ENCODE measurements at places on chromosomes 2 and 18.

- no peak for DNase-seq
- H3K4me3 ChIP-seq: no peak overlapping the region
- H3K4me1 ChIP-seq: no peaks in the 10 kb centered on the region
- no peak overlapping the region for H3K27ac ChIP-seq
Measured at GRCh38 chr18:35694808-35695207, 113.3 kb downstream of the GALNT1 start.

DNA sequence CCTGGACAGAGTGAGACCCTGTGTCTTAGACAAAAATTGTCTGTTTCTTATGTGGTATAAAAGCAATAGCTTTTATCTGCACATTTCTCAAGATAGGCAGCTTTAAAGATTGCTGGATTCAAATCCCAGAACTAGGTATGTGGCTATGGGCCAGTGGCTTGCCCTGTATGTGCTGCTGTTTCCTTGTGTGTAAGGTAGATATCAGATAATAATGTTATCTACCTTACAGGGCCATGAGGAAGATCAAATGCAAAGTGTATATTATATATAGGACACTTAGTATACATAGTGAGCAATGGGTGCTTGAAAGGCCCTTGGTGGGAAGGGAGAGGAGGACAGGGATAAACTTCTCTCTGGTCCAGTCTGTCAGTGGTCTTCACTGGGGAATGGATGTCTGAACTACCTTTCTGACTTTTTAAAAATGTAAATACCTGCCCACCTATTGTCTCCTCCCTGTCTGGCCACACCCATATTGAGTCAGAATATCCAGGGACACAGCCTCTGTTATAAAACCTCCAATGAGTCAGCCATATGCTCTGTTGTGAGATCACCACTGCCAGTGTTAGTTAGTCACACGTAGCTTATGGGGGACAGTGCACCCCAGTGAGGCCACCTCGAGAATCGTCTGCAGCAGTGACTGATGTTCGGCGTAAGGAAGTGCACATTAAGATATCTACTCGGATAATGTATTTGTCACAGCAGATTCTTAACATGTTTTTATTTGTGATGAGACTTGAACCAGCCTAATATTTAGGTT, 383.4 kb downstream of the PTPRM start:
- DNase-seq: no peak
- H3K36me3 ChIP-seq: no peaks in the 10 kb centered on the region
- H3K4me3 ChIP-seq: no peak overlapping the region
- H3K27me3 ChIP-seq: no peaks in the 10 kb centered on the region

GRCh38 chr2:49306925-49307324, 152.6 kb upstream of the FSHR start:
- no peak overlapping the region for H3K4me3 ChIP-seq
- H3K4me1 ChIP-seq: no peaks in the 10 kb centered on the region
- no peaks in the 10 kb centered on the region for H3K36me3 ChIP-seq
- no peaks in the 10 kb centered on the region for H3K27me3 ChIP-seq
- H3K27ac ChIP-seq: no peak overlapping the region

DNA sequence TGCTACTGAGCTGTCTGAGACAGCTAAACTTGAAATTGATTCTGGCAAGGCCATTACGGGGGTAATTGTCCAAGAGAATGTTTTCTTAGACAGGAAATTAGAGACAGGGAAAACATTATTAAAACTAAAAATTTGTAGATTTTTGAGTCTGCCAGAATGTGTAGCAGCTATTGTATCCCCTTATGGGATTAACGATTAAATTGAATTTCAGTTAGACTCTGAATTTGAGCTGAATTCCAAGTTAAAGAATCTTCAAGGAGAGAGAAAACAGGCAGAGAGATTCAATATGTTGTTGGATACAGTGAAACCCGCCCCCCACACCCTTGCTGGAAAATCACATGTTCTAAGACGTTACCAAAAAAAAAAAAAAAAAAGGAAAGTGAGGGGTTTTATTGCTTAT, 32.7 kb upstream of the CCDC68 start:
- peaks cover 4% of the 10 kb centered on the region for H3K27me3 ChIP-seq
- H3K27ac ChIP-seq: no peak overlapping the region
- DNase-seq: no peak
- H3K4me3 ChIP-seq: no peak overlapping the region

DNA sequence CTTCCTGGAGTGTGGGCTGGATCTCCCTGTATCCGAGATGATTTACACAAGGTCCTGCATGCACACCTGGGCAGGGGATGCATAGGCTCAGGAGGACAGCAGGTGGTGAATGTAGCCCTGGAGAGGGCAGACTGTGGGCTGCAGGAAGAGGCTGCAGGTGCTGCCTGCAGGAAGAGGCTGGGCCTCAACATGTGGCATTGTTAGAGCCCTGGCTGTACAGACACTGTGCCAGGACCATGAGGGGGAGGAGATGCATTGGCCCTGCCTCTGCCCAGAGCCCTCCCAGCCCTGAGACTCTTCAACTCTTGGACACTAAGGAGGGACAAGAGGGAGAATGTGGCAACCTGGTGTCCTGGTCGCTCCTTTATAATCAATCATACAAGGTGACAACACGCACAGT, 392.8 kb downstream of the TNS1 start:
- H3K4me3 ChIP-seq: no peak overlapping the region
- H3K4me1 ChIP-seq: peaks cover 15% of the 10 kb centered on the region
- H3K27ac ChIP-seq: no peak overlapping the region
- H3K27me3 ChIP-seq: peaks cover 16% of the 10 kb centered on the region

- peaks cover 19% of the 10 kb centered on the region for H3K4me1 ChIP-seq
- no peak overlapping the region for H3K27ac ChIP-seq
- peaks cover 2% of the 10 kb centered on the region for H3K36me3 ChIP-seq
- H3K27me3 ChIP-seq: no peaks in the 10 kb centered on the region
- DNase-seq: no peak
Measured at GRCh38 chr2:127153691-127154158, 46.8 kb upstream of the BIN1 start.

- peaks cover 36% of the 10 kb centered on the region for H3K4me1 ChIP-seq
- peaks cover 5% of the 10 kb centered on the region for H3K36me3 ChIP-seq
- peak; percentile 83 for DNase-seq
- H3K27ac ChIP-seq: peak overlapping the region; percentile 89
- H3K4me3 ChIP-seq: peak overlapping the region; percentile 73
- peaks cover 2% of the 10 kb centered on the region for H3K27me3 ChIP-seq
Measured at GRCh38 chr18:31657823-31658669, 26.3 kb downstream of the B4GALT6 start.

GRCh38 chr2:27798948-27799645, 27.6 kb downstream of the MRPL33 start:
- no peaks in the 10 kb centered on the region for H3K4me1 ChIP-seq
- H3K36me3 ChIP-seq: peaks cover 4% of the 10 kb centered on the region
- DNase-seq: no peak
- no peak overlapping the region for H3K4me3 ChIP-seq
- H3K27me3 ChIP-seq: no peaks in the 10 kb centered on the region
- no peak overlapping the region for H3K27ac ChIP-seq

GRCh38 chr2:30417253-30417652, 29.8 kb upstream of the LCLAT1 start:
- H3K27ac ChIP-seq: no peak overlapping the region
- DNase-seq: no peak

DNA sequence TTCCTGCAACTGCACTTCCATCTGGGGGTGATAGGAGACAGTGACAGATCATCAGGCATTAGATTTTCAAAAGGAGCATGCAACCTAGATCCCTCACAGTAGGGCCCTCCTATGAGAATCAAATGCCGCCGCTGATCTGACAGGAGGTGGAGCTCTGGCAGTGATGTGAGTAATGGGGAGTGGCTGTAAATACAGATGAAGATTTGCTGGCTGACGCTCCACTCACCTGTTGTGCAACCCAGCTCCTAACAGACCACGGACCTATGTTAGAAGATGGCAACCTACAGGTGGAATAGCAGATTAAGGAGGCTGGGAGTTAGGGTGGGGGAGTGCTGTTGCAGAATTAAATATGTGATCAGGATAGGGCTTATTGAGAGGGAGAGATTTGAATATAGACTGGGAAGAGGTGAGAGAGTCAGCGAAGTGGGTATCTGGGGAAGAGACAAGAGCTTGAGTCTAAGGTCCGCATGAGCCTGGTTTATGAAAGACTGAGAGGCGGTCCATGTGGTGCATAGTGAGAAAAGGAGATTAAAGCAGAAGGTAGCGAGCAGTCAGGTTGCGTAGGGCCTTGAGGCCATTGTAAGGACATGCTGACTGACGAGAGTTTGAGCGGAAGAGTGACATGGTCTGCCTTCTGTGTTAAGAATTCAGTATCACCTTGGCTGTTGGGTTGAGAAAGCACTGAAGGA, 31.3 kb upstream of the TOGARAM2 start:
- no peak overlapping the region for H3K4me3 ChIP-seq
- H3K27ac ChIP-seq: peak overlapping the region; percentile 31
- no peak for DNase-seq
- H3K4me1 ChIP-seq: peaks cover 34% of the 10 kb centered on the region
- no peaks in the 10 kb centered on the region for H3K27me3 ChIP-seq
- peaks cover 43% of the 10 kb centered on the region for H3K36me3 ChIP-seq

DNA sequence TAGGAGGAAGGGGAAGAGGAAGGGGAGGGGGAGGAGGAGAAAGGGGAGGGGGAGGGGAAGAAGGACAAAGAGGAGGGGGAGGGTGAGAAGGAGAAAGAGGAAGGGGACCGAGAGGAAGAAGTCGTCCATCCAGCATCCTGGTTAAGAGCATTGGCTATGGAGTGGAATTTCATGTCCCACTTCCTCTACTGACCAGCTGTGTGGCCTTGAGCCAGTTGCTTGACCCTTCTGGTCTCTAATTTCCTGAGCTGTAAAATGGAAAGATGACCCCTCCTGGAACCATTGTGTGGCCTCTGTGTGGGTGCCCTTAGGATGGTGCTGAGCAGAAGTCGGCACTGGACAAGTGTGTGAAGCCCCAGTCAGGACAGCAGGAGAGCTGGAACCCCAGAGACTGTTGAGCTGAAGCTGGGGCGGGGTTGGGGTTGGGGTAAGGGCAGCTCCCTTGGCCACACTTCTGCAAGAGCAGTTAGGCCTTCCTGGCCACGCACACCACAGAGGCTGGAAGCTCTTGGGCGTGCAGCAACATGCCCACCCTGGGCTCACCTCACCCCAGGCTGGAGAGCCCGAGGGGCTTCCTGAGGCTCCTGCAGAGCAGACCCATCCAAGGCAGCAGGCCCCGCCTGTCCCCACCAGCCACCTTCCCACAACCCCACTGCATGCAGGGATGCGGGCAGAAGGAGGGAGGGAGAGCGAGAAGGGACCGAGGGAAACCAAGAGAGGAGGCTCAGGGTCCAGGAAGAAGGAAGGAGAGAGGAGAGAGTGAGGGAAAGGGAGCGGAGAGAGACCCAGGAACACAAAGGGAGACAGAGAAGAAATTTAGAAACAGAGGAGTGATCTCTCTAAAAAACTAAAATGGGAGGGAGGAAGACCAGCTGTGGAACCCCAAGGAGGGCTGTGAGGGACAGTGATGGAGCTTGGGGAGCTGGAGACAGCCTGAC, 16.2 kb downstream of the ADRA2B start:
- no peak for DNase-seq
- peaks cover 3% of the 10 kb centered on the region for H3K27me3 ChIP-seq
- H3K27ac ChIP-seq: no peak overlapping the region

DNA sequence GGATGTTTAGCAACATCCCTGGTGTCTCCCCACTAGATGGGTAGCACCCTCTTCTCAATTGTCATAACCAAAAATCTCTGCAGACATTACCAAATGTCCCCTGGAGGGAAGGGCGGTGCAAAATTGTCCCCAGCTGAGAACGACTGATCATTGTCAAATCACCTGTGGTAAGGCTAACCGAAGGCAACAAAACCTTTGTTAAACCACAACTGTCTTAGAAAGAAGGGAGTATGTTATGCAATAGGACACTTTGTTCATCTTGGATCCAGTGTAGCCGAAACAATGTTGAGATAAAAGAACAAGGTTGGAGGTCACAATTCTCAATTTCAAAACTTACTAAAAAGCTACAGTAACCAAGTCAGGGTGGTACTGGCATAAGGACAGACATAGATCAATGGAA, 50.3 kb upstream of the ST3GAL5 start:
- DNase-seq: no peak
- no peak overlapping the region for H3K4me3 ChIP-seq
- H3K36me3 ChIP-seq: peaks cover 19% of the 10 kb centered on the region
- H3K4me1 ChIP-seq: no peaks in the 10 kb centered on the region
- no peaks in the 10 kb centered on the region for H3K27me3 ChIP-seq
- H3K27ac ChIP-seq: no peak overlapping the region

DNA sequence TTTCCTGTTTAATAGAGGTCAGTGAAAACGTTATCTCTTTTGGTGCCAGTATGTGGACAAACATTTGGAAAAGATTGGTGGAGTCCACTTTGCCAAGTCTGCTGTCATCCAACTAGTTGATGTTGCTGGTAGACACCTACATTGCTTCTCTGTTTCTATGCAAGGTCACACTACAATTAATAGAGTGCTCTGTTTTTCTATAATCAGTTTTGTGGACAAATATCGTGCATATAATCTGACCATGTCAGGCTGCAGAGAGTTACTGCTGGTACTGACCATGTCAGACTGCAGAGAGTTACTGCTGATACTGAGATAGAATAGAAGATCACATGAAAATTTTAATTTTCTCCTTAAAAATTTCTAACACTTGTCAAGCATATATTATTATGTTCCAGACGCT, 603.3 kb downstream of the TSN start:
- H3K27ac ChIP-seq: no peak overlapping the region
- H3K36me3 ChIP-seq: no peaks in the 10 kb centered on the region
- H3K27me3 ChIP-seq: no peaks in the 10 kb centered on the region
- no peaks in the 10 kb centered on the region for H3K4me1 ChIP-seq
- H3K4me3 ChIP-seq: no peak overlapping the region
- no peak for DNase-seq

- DNase-seq: no peak
- peaks cover 4% of the 10 kb centered on the region for H3K4me1 ChIP-seq
- H3K36me3 ChIP-seq: no peaks in the 10 kb centered on the region
- no peak overlapping the region for H3K4me3 ChIP-seq
- no peaks in the 10 kb centered on the region for H3K27me3 ChIP-seq
Measured at GRCh38 chr18:24937639-24938275, 414.2 kb downstream of the ZNF521 start.

DNA sequence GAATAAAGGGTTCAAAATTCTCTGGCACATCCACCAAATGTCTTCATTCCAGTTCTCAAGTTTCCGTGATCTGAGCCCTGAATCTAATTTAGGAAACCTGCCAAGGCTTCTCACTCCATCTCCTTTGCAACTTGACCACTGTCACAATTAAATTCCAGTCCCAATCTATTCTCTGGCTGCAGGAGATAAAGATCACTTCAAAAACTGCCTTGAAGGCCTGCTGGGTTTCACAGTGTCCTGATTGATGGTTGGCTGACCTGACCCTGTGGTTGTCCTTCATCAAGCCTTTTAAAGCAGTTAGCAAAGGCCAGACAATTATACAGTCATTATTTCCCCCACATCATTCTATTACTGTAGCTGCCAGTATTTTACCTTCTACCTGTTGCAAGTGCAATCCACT, 60.3 kb upstream of the DNAJC10 start:
- H3K27ac ChIP-seq: no peak overlapping the region
- no peaks in the 10 kb centered on the region for H3K4me1 ChIP-seq
- DNase-seq: no peak
- no peak overlapping the region for H3K4me3 ChIP-seq
- H3K27me3 ChIP-seq: peaks cover 24% of the 10 kb centered on the region

- no peak overlapping the region for H3K4me3 ChIP-seq
- no peaks in the 10 kb centered on the region for H3K4me1 ChIP-seq
- no peaks in the 10 kb centered on the region for H3K27me3 ChIP-seq
- no peaks in the 10 kb centered on the region for H3K36me3 ChIP-seq
- H3K27ac ChIP-seq: no peak overlapping the region
Measured at GRCh38 chr2:66364495-66365333, 70.2 kb upstream of the MEIS1 start.
